ENCODE measurements at places on chromosomes 1 and 21.

DNA sequence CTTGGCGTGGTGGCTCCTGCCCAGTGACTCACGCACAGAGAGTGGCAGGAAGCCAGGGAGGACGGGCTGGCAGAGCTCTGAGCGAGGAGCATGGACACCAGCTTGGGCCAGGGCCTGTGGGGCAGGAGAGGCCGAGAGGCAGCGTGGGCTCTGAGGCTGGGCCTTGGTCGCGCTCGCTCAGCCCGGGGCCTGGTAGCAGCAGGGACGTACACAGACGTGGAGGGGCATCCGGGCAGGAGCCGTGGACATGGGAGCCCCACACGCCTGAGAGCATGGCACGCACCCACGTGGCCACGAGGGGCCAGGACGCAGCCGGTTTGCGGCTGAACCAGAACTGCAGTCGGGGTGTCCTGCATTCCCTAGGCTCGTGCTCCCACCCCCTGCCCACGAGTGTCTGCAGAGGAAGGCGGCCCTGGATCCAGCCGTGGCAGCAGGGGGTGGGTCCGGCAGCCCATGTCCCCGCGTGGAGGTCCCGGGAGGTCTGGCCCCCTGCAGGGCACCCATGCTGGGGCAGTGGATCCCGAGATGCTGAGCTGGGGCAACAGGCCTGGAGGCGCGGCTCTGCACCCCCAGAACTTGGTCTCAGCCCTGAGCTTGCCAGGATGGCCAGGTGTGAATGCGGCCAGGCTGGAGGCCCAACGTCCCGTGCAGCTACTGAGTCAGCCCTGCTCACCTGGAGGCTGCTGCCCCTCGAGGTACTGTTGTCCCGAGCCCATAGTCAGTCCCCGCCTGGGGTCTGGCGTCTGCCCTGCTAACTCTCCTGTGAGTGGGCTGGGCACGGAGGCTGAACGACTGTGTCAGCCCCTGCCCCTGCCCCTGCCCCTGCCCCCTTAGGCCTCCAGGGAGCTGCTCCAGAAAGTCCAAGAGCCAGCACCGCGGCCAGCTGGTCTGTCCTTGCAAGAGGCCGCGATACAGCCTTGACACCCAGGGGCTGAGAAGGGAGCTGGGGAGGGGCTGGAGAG, 61.6 kb downstream of the SLX9 start:
- DNase-seq: no peak

DNA sequence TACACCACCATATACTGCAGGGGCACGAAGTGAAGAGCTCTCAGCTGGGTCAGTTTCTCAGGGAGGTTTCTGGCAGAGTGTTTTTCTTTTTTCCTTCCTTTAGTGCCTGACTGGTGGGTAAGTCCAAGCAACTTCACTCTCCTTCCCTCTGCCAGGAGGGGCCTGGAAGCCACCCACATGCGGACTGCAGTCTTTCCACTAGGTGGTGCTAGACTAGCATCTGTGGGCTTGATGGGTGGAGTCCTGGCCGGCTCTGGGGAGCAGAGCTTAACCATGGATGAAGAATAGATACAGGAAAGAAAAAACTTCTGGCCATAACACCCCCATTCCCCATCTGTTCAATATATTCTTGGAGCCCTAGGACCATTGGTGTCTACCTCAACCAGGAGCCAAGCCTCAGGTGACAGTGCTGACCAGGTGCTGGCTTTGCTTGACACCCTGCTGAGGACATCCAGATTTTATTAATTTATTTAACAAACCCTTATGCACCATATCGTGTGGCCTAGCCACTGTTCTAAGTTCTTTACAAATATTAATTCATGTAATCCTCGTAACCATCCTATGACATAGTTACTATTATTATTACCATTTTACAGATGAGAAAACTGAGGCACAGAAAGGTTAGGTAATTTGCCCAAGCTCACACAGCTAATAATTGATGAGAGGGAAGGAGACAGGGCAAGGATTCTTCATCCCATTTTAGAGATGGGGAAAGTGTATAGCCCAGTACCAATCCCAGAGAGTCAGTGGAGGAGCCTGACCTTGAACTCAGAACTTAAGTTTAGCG, 126.7 kb upstream of the CSF3R start:
- DNase-seq: peak; percentile 36

DNA sequence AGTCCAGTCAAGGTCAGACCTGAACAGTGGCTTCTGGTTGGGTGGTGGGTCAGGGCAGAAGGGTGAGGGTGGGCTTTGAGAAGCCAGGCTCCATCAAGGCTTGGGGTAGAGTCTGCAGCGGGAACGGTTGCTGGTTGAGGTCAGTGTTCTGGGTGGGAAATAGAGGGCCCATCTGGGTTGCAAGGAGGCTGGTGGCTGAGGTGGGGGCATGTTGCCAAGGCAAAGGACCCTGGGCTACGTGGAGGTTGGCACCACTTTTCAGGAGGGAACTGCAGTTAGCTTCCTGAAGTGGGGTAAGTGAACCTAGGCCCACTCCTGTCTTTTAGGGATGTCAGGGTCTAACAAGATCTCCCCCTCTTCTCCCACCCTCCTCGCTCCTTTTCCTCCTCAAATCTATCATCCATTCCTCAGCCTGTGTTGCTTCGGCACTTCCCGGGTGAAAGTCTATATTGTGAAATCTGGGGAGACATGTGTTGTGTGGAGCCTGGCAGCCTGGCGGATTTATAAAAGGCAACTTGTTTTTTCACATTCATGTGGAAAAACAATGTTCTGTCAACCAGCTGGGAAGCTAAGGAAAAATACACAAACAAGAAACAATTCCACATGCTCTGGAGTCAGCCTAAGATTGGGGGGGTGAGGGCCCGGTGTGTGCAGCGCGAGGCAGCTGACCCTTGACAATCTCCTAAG, 1.5 kb downstream of the IL22RA1 start:
- DNase-seq: no peak

DNA sequence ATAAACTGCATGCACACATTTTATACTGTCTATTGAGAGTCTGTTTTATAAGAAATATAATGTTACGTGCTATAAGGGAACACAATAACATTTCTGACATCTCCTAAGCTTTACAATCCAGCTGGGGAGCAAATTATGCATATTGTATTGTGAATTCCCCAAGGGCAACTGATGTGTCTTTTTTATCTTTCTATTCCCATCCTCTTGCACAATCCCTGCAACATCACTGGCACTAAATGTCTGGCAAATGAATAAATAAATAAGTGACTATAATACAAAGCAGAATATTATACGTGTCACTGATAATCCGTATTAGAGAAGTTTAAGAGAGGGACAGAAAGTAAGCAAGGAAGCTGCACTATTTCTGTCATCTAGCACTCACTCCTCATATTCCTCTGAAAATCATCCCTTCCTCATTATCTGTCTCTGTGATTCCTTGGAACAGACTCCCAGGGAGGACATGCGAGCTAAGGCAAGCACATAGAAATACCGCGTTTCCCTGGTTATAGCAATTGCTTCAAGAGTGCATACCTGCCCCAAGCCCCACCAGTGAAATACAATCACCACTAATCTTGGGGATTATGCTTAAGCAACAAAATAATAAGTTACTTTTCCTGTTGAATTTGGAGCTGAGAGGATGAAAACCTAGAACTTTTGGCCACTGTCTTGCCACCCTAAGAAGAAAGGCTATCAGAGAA, 205.4 kb downstream of the SMYD3 start:
- DNase-seq: no peak

DNA sequence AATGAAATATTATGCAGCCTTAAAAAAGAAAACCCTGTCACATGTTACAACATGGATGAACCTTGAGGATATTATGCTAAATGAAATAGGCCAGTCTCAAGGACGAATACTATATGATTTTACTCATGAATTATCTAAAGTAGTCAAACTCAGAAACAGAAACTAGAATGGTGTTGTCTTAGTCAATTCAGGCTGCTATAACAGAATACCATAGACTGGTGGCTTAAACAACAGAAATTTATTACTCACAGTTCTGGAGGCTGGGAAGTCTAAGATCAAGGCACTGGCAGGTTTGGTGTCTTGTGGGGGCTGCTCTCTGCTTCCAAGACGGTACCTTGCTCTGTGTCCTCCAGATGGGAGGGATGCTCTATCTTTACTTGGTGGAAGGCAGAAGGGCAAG, 113.8 kb upstream of the DNAH14 start:
- DNase-seq: no peak

GRCh38 chr1:40385437-40386358, 12.2 kb downstream of the SMAP2 start:
- DNase-seq: no peak

- no peak for DNase-seq
Measured at GRCh38 chr1:2587071-2587859, 688 bp downstream of the PRXL2B start.

GRCh38 chr1:155933591-155934096, 569 bp downstream of the KHDC4 start:
- no peak for DNase-seq

- no peak for DNase-seq
Measured at GRCh38 chr1:170240409-170240808, 94.7 kb downstream of the NTMT2 start.

All from NCI-H1048 (cell line).